T-helper 17 cell (primary cell): ENCODE measurements at places on chromosomes 2 and 18. TPM values are rescaled to one million over a fixed set of nuclear protein-coding genes. Genes with fewer than 3 reads are reported as not detected.

KCNK3 gene
- total RNA-seq = not detected

TUBA3E gene
- not detected for total RNA-seq

CNTNAP5 gene
- not detected for total RNA-seq

GAREM2 gene
- 6.5 TPM for total RNA-seq

SALL3 gene
- not detected for total RNA-seq

SERPINB7 gene
- not detected for total RNA-seq

STAT4 gene
- 128 TPM for total RNA-seq

G6PC2 gene
- total RNA-seq = not detected

KLHL29 gene
- total RNA-seq = 1.1 TPM

NDUFB3 gene
- 33.8 TPM for total RNA-seq

SLC8A1 gene
- total RNA-seq = 0.26 TPM

CRYBA2 gene
- total RNA-seq = not detected

EHD3 gene
- 23.5 TPM for total RNA-seq

ANKRD30BL gene
- not detected for total RNA-seq

MC2R gene
- total RNA-seq = not detected

SRD5A2 gene
- total RNA-seq = not detected

MARCHF4 gene
- not detected for total RNA-seq

GORASP2 gene
- 80.5 TPM for total RNA-seq

DPYSL5 gene
- total RNA-seq = not detected

KCTD18 gene
- 13.4 TPM for total RNA-seq

LDAH gene
- total RNA-seq = 11.2 TPM

PRR30 gene
- not detected for total RNA-seq

SERPINB3 gene
- not detected for total RNA-seq

PARD6G gene
- total RNA-seq = 3.5 TPM

SESTD1 gene
- 16.3 TPM for total RNA-seq

LONRF2 gene
- 0.18 TPM for total RNA-seq

NPHP1 gene
- 0.16 TPM for total RNA-seq

SLC19A3 gene
- total RNA-seq = not detected

UGT1A8 gene
- not detected for total RNA-seq

POTEJ gene
- not detected for total RNA-seq

OTOS gene
- total RNA-seq = not detected

AMER3 gene
- not detected for total RNA-seq

SERPINB12 gene
- not detected for total RNA-seq

KIF1A gene
- total RNA-seq = not detected

RUFY4 gene
- 0.77 TPM for total RNA-seq
